ENCODE measurements at places on chromosomes 2 and 18.

DNA sequence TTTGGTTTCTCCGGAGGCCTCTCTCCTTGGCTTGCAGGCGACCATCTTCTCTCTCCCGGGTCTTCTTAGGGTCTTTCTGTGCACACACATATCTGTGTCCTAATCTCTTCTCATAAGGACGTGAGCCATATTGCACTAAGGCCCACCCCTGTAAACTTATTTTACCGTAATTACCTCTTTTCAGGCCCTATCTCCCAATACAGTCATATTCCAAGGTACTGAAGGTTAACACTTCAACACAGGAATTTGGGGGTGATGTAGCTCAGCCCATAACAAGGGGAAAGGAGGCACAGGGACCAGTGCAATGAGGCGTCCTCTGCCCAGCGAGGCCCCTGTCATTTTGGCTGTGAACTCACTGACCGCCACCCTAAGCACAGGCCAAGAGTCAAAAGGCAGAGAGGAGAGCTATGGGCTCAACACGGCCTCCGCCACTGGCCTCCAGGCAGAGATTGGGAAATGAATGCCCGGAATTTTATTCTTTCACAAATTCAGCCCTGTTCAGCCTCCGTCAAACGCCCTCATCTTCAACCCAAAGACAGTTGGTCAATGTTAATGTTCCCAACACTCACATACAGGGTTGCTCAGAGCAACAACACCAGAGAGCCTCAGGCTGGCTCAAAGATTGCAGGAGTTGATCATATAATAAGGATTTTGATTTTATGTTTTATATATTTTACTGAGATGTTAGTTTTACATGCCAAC lies 15.9 kb upstream of the NMUR1 start:
- no peak for DNase-seq

DNA sequence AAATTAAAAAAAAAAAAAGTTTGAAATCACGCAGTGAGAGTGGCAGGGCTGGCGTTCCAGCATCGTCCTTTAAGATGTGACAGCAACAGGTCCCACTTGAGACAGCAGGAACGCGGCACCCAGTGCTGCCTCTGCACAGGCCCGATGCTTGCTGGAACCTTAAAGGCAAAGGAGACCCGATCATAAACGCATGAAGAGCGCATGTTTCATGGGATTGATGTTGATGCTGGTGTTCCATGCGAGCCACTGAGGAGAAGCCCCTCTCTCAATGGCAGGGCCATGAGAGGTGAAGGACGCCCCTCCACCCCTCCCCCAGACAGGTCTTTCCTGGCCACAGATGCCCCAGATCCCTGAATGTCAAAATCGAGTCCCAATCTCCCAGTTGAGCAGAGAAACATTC lies 17.9 kb upstream of the ALPI start:
- no peak for DNase-seq

DNA sequence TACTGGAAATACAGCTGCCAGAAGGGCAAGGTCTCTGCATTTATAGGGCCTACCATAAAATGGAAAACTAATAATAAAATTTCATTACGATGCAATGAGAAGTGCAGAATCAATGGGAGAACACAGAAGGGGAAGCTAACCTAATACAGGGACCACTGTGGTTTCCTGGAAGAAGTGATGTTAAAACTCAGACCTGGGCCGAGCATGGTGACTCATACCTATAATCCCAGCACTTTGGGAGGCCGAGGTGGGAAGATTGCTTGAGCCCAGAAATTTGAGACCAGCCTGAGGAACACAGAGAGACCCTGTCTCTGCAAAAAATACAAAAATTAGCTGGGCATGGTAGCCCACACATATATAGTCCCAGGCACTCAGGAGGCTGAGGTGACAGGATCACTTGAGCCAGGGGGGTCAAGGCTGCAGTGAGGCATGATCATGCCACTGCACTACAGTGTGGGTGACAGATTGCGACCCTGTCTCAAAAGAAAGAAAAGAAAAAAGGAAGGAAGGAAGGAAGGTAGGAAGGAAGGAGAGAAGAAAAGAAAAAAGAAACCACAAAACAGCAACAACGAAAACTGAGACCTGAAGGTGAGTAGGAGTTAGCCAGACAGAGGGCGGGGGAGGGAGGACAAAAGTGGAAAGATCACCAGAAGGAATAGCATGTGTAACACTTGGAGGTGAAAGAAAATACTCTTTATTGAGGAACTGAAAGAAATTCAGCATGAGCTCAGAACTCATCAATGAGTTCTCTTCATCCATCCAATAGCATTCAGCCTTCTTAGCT lies 58.3 kb upstream of the DTNA start:
- no peak for DNase-seq

GRCh38 chr2:101815154-101815553 lies 117.6 kb downstream of the MAP4K4 start:
- no peak for DNase-seq

- DNase-seq = no peak
These were observed 38.1 kb upstream of the ACYP2 start for GRCh38 chr2:54077088-54077900.

GRCh38 chr2:4992226-4992625 lies 700.0 kb upstream of the SOX11 start:
- DNase-seq = no peak

DNA sequence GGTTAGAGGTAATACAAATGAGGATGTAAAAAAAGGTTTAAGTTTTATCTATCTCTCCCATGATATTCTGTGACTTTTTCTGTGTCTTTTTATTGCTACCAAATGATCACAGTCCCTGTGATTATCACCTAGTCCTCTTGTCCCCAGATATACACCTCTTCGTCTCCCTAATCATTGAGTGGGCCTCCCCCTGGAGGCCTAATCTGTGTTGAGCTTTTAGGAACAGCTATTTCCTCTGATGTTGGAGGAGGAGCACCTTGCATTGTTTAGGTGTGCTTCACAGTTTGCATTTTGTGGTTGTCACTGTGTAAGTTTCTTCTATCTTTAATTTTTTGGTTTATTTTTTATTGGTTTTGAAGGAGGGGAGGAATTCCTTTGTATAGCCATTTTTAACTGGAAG lies 33.3 kb downstream of the CCDC85A start:
- DNase-seq = no peak

DNA sequence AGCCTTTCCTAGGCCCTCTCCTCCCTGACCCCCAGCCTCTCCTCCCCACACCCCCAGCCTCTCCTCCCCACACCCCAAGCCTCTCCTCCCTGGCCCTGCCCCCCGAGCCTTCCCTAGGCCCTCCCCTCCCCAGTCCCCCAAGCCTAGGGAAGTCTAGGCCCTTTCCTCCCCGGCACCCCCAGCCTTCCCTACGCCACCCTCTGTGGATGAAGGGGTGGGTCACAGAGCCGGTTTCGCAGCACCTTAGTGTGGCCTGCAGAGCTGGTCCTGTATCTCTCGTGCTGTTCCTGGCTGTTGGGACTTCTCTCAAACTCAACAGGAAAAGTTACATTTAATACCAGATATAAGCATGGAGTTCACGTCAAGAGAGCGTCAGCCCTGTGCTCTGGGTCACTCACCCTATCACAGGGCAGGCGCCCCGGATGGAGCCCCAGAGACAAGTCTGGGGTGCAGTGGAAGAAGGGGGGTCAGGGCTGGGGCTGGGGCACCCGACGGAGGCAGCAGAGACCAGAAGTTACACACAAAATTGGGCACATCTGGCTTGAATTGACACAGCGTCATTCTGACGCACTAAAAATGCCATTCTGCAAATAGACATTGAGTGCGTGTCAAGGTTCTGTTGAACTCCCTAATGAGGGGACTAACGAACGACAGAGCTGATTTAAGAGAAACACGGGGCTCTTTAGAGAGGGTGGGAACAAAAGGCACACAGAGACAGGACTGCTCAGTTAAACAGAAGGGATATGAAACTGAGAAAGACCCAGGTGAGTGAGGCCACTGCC lies 24.0 kb downstream of the KCNIP3 start:
- no peak for DNase-seq

DNA sequence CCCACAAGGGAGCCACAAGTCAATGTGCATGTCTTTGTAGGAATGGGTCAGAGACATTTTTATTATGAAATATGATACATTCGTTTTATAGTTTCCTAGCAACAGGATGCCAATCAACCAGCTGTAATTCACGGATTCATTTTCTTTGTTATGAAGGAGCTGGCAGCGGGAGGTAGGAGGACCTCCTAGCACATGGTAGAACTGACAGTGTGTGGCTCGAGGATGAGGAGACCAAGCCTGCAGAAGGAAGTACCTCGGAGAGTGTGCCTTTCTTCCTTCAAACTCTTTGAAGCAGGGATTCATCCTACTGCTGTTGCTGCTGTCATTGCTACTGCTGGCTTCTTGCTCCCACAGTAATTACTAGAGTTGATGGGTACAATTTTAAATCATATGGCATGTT lies 504.8 kb upstream of the KLHL29 start:
- DNase-seq = no peak

- peak; percentile 37 for DNase-seq
These were observed 36.2 kb upstream of the BMP10 start for GRCh38 chr2:68907232-68907919.

DNA sequence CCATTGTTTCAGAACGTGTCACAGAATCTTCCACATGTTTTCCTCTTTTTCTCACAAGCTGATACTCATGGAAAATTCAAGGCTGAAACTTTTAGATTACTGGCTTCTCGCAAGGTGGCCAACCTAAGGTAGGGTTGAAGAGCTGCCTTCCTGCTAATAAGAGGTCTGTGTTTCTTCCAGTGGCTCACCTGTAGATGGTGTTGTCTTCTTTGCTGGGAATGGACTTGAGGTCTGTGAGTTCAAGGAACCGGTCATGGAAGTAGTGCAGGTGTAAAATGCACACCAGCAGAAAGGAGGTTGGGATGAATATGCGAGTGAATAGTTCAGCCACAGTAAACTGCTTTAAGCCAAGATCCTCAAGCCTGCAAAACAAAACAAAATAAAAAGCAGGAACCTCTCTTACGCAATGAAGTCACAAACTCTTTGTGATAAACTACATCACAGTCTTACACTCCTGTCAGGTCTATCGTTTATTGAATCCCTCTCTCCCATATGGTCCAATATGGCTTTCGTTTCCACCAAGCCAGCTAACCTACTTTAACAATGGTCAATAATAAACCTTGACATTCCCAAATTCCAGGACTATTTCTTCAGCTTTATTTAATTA lies 258.9 kb downstream of the NAPG start:
- DNase-seq = no peak

DNA sequence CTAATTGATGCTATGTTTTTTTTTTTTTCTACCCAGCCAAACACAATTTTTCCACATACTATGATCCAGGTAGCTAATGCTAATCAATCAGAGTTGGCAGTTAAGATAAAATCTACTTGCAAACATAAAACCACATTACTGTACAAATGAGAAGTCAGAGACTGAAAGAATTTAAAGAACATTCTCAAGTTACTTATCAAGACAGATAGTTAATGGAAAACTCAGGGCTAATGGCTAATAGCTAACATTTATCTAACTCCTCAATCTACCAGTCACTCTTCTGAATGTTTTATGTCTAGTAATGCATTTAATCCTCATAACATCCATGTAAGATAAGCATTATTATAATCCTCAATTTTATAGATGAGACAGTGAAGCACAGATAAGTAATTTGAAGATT lies 537.6 kb upstream of the SETBP1 start:
- no peak for DNase-seq

DNA sequence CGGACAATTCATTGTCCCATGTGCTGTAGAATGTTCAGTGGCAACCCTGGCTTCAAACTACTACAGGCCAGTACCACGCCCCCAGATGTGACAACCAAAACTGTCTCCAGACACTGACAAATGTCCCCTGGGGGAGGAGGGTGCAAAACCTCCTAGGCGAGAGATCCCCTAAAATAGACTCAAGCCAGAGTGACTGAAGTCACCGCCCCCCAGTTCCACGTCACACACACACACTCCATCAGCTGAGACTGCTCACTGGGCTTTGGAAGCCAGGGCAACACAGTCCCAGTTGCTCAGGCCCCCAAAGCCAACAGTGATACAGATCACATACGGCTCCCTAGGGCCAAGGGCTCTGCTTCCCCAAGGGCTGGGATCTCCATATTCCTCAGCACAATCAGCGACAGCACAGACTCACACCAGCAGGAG lies 19.1 kb downstream of the HDAC4 start:
- DNase-seq = no peak

DNA sequence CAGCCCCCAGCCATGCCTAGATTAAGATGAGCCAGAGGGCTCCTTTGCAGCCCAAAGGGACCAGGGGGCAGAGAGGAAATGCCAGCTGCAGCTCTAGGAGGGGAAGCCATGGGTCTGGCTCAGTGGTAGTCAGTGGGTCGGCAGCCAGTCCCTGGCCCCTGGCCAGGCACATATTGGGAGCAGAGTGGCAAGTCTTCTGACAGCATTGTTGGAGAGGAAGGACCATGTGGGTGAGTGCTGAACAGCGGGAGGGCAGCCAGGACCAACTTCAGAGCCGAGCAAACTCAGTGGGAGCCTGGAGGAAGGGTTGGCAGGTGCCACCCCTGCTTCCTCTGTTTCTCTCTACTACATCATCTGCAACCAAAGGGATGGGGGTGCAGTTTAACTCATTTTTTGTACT lies 140.5 kb upstream of the PELI1 start:
- DNase-seq = no peak

DNA sequence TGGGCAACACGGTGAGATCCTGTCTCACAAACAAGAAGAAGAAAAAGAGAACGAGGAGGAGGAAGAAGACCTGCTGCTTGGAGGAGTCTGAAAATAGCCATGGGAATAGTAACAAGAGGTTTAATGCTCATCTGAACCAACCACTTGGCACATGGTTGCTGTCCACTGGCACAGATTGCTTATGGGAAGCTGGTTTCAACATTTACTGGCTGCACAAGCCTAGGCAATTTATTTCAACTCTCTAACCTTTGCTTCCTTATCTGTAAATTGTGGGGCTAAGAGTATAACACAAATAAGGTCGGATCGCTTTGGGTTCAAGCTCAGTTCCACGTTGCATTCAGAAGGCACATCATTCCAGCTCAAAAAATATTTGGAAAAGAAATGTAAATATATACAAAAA lies 14.2 kb upstream of the RHOB start:
- no peak for DNase-seq

All from mammary epithelial cell (primary cell).